Stimulated activated naive CD4-positive, alpha-beta T cell (primary cell): ENCODE measurements at places on chromosomes 11 and 22.

DNA sequence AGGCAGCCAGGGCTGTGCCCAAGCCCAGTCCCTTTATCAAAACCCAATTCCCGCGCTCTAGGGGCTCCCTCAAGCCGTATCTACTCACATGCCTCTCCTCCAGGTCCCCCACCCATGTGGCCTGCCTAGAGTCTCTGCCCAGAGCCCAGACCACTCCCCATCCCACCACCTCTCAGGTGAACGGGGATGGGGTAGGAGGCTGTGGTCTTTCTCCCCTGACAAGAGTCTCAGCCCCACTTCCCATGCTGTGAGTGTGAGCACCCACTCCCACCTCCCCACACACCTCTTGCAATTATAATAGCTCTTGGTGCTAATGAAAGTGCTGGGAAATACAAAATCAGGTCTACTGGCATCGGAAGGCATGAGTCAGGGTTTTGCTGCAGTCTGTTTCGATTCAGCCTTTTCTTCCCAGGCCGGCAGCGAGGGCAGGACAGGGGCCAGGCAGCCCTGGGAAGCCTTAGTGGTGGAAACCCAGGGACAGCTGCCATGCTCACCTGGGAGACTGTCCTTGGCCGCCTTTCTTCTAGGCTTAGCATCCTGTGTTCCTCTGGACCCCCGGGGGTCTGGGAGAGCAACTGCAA is 16.7 kb upstream of the TMPRSS4 start:
- DNase-seq, result no peak

DNA sequence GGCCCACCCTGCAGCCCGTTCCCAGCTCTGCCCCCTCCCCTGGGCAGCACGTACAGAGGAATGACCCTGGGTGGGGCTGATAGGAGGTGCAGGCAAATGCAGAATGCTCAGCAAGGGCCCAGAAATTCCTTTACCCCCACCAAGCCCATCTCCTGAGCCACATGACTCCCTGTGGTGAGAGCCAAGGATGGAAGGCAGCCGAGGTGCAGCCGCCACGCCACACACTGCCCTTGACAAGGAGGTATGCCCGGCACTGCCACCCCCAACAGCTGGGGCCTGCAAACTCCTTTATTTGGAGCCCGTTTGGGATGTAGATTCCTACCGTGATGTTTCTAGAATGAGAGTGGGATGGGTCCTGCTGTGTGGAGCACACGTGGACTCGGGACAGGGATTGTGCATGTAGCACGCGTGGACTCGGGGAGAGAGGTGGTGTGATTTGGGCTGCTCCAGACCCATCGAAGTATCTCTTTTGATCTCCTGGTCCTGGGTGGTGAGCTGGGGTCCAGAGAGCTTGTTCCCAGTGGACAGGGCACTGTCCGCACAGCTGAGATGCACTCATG is 12.9 kb downstream of the GTSE1 start:
- no peak for DNase-seq

DNA sequence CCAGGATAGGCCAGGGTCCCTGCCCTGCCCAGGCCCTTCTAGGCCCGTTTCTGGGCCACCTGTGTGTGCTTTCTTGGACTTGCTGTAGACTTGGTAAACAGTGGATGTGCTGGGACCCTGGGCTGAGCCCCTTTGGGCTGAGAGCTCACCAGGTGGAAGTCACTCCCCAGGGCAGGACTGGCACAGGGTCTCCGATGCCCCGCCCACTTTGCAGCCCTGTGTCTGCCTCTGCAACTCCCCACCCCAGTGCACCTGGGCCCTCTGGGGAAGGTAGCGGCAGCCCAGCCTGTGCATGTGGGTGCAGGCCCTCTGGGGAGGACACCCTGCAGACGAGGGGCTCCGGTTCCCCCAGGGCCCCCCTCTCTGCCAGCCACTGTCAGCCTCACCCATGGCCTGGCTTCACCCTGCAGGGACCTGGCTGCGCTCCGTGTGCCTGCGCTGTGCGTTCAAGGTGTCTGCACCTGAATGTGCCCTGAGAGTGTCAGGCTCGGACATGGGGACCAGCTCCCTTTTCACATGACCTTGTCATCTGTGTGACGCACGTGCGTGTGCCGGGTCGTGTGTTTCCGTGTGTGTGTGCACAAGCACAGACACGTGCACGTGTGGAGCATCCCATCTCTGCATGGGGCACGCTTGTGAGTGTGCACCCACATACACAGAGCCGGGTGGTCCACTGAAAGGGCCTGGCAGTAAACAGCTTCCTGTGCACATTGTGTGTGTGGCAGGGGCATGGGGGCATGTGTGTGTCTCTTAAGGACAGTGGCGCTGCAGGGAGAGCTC is 118.5 kb downstream of the KCNQ1OT1 start:
- DNase-seq, result no peak

DNA sequence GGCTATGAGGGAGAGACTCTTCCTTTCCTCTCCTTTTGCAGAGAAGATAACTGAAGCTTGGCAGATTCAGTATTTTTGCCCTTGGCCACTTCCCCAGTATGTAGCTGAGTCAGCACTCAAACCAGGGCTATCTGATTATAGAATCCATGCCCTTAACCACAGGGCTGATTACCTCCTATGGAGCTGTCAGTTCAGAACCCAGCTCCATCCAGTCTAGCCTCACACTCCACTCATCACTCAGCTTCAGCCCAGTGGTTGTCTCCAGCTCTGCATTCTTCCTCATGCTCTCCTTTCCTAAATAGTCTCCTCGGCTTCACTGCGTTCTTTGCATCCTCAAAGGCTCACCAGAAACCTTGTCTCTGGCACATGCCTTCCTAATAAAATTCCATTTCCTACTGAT is 151.6 kb upstream of the BLID start:
- DNase-seq, result no peak

- DNase-seq, result no peak
These were observed 51.7 kb upstream of the LDLRAD3 start for GRCh38 chr11:35892166-35892565.

GRCh38 chr11:662689-663274 is 25.7 kb downstream of the DRD4 start:
- peak; percentile 30 for DNase-seq

DNA sequence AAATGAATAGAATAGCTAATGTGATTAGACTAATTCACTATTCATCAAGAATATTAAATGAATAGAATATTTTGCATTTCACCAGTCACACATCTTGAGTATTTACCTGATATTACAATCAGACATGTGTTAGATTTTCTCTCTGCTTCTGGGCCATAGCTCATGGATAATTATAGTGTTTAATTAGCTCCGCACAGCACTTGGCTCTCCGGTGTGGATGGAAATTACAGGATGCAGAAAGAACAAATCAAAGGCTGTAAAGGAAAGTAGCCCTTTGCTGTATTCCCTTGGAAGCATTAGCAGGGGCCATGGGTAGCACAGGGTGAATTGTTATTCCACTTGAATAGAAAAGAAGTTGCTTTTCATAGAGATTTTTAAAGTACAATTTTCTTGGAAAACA is 320.3 kb upstream of the SORL1-AS1 start:
- DNase-seq, result no peak

- no peak for DNase-seq
These were observed 1571.2 kb upstream of the RAG2 start for GRCh38 chr11:38169286-38169685.

DNA sequence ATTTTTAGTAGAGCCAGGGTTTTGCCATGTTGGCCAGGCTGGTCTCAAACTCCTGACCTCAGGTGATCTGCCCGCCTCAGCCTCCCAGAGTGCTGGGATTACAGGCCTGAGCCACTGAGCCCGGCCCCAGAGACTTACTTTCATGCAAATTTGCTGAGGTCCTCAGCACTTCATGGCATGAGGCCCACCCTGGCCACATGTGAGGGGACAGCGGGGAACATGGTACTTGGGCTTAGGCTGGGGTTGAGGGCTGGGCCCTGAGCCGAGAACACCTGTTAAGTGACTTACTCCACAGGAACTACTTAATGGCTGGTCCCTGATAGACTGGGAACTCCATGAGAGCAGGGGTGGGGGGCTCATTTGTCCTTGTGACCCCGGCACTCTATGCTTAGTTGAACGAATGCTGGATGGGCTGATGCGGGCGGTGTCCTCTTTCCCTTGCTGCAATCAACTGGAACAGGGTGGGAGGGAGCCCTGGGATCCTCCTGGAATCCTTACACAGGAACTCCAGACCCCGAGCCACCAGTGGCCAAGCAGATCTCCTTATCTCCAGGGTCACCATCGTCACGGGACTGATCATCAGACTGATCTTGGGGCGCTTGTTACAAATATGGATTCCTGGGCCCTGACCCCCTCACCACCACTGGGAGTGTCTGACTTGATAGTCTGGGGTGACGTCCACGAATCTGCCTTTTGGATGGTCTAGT is 1.0 kb downstream of the VSIG10L2 start:
- DNase-seq, result no peak

- DNase-seq, result no peak
These were observed 30.6 kb upstream of the PANX2 start for GRCh38 chr22:50139843-50140415.

DNA sequence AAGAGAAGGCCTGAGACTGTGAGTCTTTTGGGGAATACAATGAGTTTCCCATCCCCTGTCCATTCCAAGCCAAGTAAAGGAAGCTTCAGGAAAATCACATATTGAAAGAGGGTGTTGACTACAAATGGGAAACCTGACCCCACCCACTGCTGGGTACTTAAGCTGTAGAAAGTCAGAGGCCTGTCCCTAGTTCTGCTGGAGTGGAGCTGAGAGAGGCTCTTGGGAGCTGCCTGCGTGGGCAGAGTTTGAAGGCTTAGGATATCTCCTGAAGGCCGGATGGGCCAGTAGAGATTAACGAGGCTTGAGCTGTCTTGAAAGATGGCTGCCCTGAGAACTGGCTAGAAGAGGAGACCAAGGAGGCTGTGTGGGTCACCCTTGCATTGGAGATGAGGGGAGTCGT is 176.2 kb upstream of the NECTIN1 start:
- no peak for DNase-seq

GRCh38 chr11:117876059-117876340 is 458 bp downstream of the FXYD6 start:
- no peak for DNase-seq

DNA sequence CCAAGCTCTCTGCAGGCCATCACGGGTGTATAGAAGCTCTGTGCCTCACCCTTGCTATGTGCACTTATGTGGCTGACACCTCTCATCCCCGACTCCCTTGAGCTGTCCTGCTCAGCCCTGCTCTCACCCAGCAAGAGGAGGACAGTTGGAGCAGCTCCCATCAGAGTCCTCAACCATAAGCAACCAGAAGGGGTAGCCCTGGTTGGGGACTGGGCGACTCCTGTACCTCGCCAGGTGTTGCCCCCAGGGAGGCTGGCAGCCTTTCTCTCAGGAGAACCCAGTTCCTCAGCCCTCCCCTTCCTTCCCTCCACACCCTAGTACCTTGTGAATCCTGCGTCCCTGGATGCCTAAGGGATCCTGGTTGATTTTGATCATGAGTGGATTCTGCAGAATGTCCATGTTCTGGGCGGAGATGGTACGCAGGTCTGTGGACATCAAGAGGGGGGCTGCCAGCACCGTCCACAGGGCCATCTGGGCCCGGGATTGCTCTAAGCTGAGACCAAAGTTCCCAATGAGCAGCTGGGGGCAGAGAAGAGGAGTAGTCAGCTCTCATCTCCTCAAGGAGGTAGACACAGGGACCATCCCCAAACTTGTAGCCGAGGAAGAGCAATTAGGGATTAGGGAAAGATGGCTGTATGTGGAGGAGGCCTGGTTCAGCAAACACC is 8.0 kb downstream of the NAGA start:
- DNase-seq, result no peak

- DNase-seq, result no peak
These were observed 9.9 kb upstream of the AIFM3 start for GRCh38 chr22:20957102-20957682.

DNA sequence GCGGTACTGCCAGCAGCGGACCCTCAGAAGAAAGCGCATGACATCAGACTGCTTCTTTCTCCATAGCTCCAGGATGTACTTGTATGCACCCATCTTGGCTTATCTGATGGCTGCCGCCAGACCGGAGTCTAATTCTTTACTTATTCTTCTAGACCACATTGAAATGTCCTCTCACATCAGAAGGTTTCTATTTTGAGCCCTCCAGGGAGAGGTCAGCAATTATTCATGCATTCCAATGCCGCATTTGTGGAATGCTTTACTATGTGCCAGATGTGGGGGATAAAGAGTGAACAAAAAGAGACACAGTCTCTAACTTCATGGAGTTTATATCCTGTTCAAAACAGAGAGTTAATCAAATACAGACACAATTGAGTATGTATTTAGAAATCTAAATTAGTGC is 230.1 kb downstream of the MIAT start:
- no peak for DNase-seq

DNA sequence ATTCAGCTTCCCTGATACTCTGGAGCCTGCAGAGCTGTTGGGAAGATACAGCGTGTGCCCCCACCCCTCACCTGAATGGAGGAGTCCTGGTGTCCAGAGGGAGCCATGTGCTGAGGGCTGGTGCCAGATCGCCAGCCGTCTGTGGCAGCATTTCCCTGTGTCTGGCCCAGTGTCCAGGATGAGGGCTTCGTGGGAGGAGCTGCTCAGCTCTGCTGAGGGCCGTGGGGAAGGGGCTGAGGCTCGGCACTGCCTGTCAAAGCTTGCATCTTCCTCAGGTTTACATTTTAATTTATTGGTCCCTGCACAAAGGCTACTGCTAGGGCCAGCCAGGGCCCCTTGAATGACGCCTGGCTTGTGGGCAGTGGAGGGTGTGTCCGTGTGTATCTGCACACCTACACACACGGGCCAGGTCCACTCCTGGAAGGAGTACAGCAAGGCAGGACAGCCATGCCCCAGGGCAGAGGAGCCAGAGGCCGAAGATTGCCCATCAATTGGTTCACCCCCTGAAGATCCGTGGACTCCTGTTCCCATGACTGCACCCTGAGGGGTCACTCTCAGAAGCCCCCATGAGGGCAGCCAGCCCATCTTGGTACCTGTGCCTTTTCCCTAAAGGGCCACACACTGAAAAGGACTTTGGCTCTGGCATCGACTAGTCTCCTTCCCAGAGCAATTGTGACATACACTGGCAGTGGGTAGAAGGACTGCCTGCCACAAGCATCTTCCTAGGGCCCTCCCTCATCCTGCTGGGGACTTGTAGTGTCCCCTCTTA is 107.7 kb upstream of the PARVA start:
- no peak for DNase-seq

DNA sequence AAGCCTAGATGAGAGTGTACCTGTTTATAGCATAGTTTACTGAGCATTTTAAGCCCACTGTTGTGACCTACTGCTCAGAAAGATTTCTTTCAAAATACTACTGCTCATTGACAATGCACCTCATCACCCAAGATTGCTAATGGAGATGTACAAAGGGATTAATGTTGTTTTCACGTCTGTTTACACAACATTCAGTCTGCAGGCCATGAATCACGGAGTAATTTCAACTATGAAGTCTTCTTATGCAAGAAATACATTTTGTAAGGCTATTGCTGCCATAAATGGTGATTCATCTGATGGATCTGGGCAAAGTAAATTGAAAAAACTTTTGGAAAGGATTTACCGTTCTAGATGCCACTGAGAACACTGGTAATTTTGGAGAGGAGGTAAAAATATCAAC is 112.9 kb downstream of the KIF18A start:
- no peak for DNase-seq
